ENCODE measurements at places on chromosomes 1 and 21. TPM values are rescaled to one million over a fixed set of nuclear protein-coding genes. Genes with fewer than 3 reads are reported as not detected.

Gene CHRM3
- total RNA-seq, result 0.13 TPM

Gene OR6K3
- total RNA-seq, result not detected

Gene SIM2
- total RNA-seq, result 5.2 TPM

Gene CFH
- 185 TPM for total RNA-seq

Gene SORT1
- 18.4 TPM for total RNA-seq

Gene NPHS2
- total RNA-seq, result not detected

Gene NR1I3
- not detected for total RNA-seq

Gene TMEM200B
- 13.7 TPM for total RNA-seq

Gene FCGR3A
- total RNA-seq, result not detected

Gene ENTREP3
- 6.4 TPM for total RNA-seq

Gene TGFB2
- total RNA-seq, result 49.2 TPM

Gene SYNJ1
- 42.6 TPM for total RNA-seq

Gene ELF3
- 0.13 TPM for total RNA-seq

Gene RBBP4
- 107 TPM for total RNA-seq

Gene CFAP74
- not detected for total RNA-seq

Gene SSR2
- total RNA-seq, result 533 TPM

Gene EXOC8
- total RNA-seq, result 22.2 TPM

Gene PTPN22
- total RNA-seq, result 8.6 TPM

Gene LENEP
- total RNA-seq, result not detected

Gene UBE2U
- not detected for total RNA-seq

Gene PSMB2
- total RNA-seq, result 22.3 TPM

Gene PADI3
- total RNA-seq, result not detected

Gene HEYL
- under 0.01 TPM for total RNA-seq

Gene OLFML2B
- total RNA-seq, result 32.4 TPM

Gene RIPK4
- 6.4 TPM for total RNA-seq

Gene GJA4
- total RNA-seq, result 0.11 TPM

Gene BARHL2
- total RNA-seq, result not detected

Gene LCE5A
- not detected for total RNA-seq

Gene SLC19A2
- total RNA-seq, result 10.3 TPM

Gene ARPC5
- 234 TPM for total RNA-seq

Gene ARTN
- not detected for total RNA-seq

Gene DCAF8
- total RNA-seq, result 82.7 TPM

Gene BEST4
- total RNA-seq, result 0.13 TPM

Gene C1orf94
- not detected for total RNA-seq

Gene TRAPPC3
- 90.0 TPM for total RNA-seq

Gene LAD1
- total RNA-seq, result not detected

Measured in articular chondrocyte of knee joint (primary cell).